ENCODE measurements at places on chromosomes 3 and 15.

GRCh38 chr15:73539212-73540128, 93.7 kb downstream of the NPTN start:
- DNase-seq: no peak

DNA sequence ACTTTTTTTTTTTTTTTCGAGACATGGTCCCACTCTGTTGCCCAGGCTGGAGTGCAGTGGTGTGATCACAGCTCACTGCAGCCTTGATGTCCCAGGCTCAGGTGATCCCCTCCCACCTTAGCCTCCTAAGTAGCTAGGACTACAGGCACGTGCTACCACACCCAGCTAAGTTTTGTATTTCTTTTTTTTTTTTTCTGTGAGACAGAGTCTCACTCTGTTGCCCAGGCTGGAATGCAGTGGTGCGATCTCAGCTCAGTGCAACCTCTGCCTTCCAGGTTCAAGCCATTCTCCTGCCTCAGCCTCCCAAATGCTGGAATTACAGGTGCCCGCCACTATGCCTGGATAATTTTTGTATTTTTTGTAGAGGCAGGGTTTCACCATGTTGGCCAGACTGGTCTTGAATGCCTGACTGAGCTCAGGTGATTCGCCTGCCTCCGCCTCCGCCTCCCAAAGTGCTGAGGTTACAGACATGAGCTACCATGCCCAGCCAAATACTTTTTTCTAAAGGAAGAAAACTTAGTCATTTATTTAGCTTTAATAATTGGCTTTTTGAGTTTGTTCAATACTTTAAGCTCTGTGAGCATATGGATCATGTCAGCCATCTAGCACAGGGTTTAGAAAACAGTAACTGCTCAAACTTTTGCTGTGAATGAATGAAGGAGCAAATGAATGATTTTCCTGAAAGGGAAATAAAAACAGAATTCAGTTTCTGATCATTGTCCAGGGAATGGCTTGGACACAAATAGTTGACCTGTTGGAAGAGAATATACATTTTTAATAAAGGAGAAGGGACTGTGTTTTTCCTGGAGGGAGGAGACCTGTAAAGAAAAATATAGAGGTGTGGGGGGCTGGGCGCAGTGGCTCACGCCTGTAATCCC, 26.0 kb downstream of the UBE2E1 start:
- no peak for DNase-seq

DNA sequence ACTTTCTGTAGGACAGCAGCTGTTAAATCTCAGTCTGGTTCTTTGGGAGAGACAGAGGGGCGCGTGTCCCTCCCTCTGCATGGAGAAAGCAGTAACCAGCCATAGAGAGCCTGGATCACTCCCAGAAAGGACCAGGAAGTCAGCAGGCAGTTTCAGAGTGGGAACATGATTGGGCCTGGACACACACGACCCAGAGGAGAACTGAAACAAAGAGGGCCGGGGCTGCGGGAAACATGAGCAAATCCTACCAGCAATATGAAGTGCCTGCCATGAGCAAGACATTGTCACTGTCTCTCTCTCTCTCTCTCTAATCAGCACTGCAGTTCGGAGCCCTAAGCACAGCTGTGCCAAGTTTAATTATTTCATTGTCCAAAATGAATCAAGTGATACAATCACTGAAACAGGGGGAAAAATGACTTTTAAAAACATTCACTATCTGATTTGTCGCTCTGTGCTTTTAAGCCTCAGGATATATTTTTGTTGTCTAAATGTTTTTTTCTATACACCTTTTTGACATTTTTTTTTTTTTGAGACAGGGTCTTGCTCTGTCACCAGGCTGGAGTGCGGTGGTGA, 17.6 kb downstream of the MUC13 start:
- no peak for DNase-seq

DNA sequence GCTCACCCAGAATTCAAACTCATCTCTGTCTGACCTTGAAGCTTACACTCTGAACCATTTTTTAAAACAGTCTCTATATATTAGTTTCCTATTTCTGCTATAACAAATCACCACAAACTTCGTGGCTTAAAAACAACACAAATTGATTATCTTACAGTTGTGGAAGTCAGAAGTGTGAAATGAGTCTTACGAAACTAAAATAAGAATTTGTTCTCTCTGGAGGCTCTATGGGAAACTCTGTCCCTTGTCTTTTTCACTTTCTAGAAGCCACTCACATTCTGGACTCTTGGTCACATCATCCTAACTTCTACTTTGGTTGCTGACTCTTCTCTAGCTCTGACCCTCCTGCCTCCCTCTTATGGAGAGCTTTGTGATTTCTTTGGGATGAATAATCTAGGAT, 429.3 kb upstream of the THBS1 start:
- no peak for DNase-seq

DNA sequence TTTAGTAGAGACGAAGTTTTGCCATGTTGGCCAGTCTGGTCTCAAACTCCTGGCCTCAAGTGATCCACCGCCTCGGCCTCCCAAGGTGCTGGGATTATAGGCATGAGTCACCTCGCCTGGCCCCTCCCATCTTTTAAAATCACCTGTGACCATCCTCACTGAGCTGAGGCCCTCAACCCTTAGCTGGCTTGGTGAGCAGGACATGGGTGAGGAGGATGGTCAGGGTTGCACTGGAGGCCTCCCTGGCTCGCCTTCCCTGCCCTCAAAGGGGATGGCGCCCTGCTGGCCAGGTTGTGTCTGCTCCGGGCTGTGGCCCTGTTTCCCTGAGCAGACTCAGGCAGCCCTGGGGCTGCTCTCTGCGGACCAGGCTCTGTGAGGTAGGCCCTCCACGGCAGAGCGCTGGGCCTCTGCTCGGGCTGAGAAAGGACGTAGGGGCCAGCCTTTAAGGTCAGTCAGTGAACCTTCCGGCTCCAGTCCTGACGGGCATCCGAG, 33.7 kb downstream of the SYNM start:
- no peak for DNase-seq

- DNase-seq: no peak
Measured at GRCh38 chr3:99579965-99580364, 58.4 kb upstream of the COL8A1 start.

- DNase-seq: no peak
Measured at GRCh38 chr3:107855710-107856109, 235.1 kb downstream of the CD47 start.

GRCh38 chr3:45932112-45932511, 11.2 kb upstream of the CXCR6 start:
- no peak for DNase-seq

DNA sequence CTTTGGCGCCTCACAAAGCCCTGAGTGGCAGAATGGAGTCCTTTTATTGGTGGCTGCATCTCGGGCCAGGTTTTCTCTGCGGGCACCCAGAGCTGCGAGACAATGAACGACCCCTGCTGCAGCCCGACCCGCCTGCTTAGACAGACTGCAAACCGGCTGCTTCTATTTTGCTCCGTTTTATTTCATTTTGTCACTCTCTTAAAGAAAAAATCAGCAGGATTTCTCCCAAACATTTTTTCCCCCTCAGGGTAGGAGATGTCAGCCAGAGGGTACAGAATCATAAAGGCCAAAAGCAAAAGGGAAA, 64.8 kb downstream of the OXNAD1 start:
- DNase-seq: no peak

DNA sequence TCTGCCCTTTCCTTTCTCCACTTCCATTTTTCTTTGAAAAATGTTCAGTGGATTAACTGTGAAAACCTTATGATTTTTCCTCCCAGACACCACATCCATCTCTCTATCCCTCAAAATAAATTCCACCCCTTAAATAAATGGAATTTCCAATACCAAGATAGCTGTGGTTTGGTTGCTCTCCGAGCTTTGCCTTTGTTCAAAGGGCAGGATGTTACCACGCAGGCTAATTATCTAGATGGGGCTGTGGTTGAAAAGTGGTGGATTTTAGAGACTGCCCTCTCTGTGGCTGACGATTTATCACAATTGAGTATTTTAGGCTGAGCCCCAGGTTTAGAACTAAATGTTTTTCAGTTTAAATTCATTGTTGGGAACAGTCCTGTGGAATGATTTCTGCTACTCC, 36.9 kb upstream of the CMSS1 start:
- no peak for DNase-seq

DNA sequence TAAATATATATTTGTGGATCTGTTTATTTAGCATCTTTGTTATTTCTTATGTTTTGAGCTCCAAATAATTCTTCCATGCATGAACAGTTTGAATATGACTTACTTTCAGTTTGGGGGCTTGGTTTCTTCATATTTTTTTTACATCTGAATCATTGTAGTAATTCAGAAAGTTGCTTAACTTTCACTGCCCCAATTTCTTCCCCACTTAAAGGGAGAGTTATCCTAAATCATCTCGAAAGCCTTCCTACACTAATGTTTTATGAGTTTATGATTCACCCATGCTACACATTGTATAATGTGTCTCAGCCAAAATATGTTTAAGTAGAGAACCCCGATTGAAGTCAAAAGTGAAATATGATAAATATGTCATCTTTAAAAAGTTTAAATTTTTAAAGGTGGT, 47.8 kb downstream of the SPRED1 start:
- DNase-seq: no peak

GRCh38 chr15:101456057-101456739, 33.3 kb downstream of the PCSK6 start:
- no peak for DNase-seq

DNA sequence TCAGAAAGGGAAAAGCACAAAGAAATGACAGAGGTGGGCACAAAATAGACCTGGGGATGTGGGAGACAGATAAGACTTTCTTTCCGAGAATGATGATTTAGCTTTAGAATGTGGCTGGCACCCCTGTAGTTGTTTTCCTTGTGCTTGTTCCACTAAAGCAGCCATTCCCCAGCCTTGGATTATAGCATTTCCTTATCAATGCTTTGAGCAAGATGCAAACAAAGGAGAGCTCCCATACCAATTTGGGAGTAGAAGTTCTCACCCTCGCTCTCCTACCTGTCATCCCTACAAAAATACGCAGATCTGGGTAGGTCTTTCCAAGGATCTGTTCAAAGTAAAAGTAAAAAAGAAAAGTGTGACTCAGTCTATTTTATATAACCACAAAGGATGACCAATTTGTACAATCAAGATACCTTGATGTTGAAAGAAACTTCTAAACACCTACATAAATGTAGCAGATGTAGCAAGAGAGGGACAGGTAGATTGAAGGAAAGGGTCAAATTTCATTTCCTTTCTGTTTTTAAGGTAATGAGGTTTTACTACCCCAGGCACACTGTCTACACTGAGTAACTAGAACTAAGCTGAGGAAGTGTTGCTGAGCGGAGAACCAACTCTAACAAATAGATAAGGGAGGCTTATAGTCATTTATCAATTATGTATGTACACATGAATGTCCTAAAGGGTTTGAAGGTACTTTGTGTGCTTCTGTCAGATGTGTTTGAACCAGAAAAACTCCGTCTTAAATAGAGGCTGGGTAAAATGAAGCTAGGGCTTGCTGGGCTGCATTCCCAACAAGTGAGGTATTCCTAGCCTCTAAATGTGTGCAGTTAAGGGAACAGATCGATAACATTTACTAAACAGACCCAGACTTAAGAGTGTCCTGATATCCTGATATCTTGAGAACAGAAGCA, 91.1 kb upstream of the LRRN1 start:
- no peak for DNase-seq

DNA sequence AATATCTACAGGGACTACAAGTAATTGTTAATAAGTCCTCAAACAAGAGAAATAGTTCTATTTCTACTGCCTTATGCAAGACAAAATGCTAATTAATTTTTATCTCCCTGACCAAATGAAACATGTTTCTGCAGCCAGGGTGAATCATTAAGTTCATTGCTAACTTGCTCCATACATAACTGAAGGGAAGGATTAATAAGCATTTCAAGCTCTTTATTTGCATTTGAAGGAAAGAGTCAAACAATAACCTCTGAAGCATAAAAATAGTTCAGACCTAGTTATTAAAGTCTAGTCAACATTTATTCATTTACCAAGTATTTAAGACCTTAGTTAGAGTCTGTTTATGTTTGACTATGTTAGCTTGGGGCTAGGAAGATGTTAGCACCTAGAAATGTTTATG, 120.0 kb downstream of the ATP1B3 start:
- DNase-seq: no peak

DNA sequence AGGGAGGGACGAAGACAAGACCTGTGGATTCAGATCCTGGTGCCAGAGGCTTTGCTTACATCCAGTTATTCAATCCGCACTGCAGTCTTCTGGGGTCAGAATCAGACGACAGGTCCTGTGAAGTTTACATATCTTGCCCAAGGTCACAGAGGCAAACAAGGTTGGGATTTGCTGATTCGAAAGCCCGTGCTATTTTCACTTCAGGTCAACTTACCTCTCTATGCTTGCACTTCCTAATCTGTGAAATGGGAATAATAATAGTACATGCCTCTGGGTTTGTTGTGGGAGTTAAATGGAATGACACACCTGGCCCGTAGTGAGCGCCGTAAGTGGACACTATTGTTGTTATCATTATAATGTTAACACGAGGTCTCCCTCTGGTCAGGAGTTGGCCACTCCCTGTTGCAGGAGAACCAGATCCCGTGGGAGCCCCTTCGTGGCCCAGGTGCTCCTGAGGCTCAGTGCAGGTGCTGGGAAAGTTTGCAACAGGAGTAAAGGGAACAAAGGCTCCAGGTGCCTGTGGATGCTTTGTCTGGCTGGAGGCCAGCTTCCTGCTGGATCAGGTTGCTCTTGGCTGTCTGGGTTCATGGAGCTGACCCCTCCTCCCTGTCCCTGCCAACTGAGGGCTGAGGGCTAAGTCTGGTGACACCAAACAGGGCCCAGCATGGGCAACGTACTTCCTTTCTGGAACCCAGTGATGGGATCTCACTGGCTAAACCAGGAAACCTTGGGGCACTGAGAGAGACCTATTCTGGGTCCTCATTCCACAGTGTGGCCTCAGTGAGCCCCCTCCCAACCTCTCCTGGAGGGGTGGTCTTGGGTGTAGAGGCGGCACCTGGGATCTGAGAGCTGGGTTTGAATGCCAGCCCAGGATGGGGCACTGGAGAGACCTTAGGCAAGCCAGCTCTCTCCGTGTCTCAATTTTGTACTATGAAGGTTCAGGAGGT, 40.1 kb upstream of the SEMA4B start:
- DNase-seq: no peak

DNA sequence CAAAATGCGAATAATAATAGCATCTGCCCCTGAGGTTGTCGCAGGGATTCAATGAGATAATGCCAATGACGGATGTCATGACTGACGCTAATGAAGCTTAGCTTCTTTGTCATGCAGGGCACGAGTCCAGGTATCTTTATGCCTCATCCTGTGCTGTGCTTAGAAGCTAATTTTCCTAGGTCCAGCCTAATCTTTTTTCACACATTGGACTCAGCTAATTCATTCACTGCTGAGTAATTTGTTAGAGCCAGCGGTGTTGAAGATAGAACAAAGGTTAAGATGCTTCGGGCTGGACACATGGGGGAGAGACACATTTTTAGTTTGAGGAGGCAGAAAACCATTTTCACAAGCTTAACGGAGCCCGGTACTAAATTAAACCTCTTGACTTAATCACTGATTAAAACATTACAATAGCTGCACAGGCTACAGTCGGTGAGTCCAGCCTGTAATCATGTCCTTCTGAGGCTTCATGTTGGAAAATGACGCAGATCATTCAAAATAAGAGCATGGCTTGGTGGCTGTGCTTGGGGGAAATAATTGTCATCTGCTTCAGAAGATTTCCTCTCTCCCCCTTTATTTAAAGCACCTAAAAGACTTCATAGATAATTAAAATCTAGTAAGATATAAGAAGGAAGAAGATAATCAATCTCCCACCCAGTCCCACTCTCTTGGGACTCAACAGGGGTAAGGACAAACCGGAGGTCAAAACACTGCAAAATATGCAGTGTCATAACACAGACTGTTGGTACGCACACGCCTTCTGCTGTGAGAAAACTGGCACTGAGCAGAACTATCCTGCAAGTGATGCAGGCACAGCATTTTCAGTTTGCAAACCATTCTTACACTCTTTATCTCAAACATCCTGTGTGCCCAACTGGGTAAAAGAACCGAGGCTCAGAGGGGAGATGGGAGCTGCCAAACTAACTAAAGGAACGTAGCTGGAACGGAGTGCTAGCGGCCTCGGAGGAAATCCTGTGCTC, 3.3 kb upstream of the CCDC174 start:
- no peak for DNase-seq

All from cortex of kidney (tissue), 1 donor.